ENCODE measurements at places on chromosomes 3 and 15.

- no peak for DNase-seq
These were observed 76.2 kb upstream of the HERC1 start for GRCh38 chr15:63909819-63910437.

- no peak for DNase-seq
These were observed 684 bp upstream of the RPS27L start for GRCh38 chr15:63157891-63158431.

- no peak for DNase-seq
These were observed 61.5 kb downstream of the NUP210 start for GRCh38 chr3:13358643-13359042.

DNA sequence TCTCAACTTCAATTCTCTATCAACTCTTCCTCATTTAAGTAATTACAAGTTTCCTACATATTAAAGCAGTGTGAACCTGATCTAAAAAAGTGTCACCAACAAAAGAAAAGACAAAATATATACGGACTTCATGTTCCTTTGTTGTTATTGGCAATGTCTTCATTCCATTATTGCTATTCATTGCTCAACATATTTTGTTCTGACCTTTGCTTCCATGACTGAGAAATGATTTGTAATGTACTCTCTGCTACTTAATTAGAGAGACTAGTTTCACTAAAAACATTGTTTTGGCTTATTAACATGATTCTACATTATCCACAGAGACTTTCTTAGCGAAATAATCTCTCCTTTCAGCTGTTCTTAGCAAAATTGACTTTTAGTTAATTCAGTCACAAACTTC, 657.2 kb upstream of the ROBO1 start:
- no peak for DNase-seq
